ENCODE measurements at places on chromosomes 4 and X.

DNA sequence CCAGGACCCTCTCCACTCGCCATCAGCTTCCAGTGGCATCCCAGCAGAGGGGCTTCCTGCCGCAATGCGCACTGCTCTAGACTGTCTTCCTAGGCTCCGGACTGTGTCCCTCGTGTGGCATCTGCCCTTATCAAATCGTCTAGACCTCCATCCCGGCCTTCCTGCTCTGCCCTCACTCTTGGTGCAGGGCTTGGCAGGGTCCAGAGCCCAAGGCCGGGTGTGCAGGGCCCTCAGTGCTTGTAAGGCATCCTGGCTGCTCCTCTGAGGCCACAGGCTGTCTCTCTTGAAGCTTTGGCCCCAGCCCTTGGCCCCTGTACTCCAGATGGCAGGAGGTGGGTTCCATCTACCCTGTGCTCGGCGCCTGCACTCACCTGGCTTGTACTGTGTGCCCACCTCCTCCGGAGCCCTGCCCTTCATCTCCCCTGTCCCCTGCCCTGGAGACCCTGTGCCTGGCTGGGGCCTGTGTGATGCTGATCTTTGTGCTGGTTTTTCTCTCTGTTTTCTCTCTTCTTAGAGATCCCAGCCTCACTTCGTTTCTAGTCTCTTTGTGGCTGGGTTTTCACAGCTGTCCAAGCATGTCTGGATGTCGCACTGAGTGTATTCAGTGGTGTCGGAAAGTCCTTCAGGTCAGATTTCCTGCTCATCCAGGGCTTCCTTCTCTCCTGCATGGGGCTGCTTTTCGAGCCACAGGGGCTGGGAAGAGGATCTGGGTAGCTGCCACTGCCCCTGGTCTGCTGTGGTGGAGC lies 3.7 kb upstream of the TREX2 start:
- DNase-seq: no peak

GRCh38 chrX:28542791-28543190 lies 44.5 kb upstream of the IL1RAPL1 start:
- DNase-seq: no peak

DNA sequence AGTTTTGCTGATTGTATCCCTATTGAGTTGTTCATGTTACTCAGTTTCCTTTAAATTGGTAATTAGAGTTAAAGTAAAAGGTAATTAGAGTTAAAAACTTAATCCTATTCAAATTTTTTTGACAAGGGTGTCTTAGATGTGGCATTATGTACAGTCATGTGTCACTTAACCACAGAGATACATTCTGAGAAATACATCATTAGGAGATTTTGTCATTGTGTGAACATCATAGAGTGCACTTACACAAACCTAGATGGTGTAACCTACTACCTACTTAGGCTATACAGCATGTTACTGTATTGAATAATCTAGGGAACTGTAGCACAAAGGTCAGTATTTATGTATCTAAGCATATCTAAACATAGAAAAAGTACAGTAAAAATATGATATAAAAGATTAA lies 39.2 kb downstream of the BEX3 start:
- no peak for DNase-seq

DNA sequence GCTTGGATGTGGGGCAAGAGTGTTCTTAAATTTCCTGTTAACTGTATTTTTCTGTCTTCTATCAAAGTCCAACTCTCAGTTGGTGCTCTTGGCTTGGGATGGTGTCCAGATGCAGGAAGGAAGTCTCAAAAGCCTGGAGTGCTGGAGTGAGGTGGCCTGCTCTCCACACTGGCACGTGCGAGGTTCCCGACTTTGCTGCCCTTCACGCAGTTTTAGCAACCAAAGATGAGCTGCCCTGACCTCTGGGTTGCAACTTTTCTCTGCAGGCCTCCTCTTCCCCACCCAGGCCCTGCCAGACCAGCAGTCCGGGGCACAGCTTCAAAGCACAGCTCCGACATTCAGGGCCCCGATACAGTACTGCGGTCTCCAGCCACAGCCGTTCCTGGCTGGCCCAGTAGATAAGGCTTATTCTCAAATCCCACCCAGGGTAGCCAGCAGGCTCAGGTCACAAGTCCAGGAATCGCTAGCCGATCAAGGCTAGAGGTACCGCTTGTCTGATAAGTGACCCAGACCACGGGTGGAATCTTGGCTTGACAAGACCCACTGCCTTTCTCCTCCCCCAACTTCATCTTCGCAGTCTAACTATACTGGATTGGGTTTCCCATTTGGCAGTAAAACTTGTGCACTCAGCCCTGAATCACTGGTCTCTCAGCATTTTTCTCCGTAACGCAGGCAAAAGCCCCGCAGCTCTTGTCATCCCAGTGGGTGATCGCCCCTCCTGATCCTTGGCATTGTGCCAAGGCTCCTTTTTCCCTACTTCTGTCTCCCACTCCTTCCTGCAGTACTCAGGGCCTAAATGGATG lies 21.8 kb upstream of the JADE1 start:
- no peak for DNase-seq

GRCh38 chr4:188145601-188146000 lies 6.4 kb downstream of the TRIML1 start:
- no peak for DNase-seq

- DNase-seq: no peak
Measured at GRCh38 chrX:32644476-32645245, 566.7 kb downstream of the DMD start.

GRCh38 chrX:124086411-124086810 lies 124.9 kb downstream of the STAG2 start:
- DNase-seq: no peak

DNA sequence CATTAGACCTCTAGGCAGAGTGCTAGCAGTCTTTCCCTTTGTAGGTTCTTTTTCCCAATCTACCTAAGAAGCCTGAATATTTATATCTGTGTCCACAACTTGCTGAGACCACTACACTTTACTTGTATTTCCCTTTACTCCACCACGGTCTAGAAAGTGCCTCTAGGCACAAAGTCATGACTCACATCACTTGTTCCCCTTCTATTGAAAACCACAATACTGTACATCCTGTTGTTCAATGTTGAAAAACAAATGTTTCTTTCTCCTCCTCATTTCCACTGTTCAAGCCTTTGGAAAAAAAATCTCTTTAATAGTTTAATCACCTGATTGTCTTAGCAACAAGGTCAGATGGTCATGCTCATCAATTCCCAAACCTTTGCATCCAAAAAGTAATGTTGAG lies 326.7 kb downstream of the GUCY2F start:
- DNase-seq: no peak

DNA sequence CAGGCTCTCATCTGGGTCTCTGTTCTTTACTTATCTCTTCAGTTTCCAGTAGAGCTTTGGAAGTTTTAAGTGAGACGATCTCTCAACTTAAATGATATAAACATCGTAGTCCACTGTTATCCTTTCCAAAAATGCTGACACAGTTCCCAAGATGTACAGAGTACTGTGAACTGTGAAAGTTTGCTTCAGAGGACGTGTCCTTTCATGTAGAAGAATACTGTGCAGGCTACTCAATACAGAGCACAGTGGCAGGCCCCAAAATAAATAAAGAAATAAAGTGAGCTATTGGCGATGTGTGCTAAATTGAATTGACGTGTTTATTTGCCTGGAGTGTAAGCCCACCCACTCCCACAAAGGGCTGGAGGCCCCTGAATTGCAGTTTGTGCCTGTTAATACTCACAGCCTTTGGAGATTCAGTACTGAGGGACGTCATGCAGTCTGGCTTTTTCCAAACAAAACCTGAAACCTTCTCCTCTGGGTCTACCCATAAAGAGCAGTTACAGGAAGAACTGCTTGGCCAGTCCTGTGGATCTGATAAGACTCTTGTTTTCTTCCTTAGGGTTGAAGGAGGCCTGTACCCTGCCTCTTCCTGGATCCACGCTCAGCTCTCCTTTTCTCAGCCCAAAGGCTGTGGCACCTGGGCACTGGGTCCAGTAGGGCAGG lies 66.1 kb downstream of the SOWAHB start:
- no peak for DNase-seq

DNA sequence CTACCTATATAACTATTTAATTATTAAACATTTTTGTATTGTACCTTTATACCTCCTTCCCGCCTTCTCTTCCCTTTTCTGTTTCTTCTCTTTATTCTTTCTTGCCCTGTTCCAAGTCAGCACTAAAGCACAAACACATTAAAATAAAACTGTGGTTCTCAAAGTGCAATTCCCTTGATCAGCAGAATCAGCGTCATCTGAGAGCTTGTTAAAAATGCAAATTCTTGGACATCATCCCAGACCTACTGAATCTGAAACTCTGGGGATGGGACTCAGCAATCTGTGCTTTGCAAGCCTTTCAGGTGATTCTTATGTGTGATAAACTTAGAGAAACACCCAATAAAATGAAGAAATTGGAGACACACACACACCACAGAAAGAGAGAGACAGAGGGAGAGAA lies 178.4 kb upstream of the BMP3 start:
- DNase-seq: no peak

- no peak for DNase-seq
Measured at GRCh38 chrX:149471397-149471796, 33.7 kb downstream of the IDS start.

- DNase-seq: no peak
Measured at GRCh38 chr4:15587649-15588048, 67.5 kb downstream of the FBXL5 start.

DNA sequence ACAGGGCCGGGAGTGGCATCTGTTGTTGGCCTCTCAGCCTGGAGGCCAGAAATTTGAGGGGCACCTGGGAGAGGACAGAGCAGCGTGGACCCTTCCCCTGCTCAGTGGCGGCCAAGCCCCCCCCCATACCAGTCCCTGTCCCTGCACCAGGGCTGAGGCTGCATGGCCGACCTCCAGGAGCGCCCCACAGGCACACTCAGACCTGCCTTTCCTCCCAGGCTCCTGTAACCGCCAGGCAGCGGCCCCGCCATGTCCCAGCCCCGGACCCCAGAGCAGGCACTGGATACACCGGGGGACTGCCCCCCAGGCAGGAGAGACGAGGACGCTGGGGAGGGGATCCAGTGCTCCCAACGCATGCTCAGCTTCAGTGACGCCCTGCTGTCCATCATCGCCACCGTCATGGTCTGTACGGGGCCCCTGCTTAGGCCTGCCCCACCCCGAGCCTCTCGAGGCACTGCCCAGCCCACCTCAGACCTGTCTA lies 15.3 kb downstream of the TMEM175 start:
- no peak for DNase-seq

DNA sequence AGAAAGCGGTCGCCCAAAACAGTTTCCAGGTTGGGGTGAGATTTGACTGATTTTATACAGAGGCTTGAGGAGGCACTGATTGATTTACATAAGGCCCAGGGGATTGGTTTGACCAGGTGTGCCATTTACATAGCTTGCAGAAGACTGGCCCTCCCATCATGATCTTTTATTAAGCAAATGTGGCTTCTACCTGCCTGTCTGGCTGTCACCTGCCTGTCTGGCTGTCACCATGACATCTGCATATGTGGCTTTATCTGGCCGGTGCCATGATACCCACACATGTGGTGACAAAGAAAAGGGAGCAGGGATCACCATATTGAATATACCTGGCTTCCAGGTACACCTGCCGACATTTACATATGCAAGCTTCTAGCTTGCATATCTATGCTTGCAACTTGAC lies 17.0 kb upstream of the CDS1 start:
- no peak for DNase-seq

- no peak for DNase-seq
Measured at GRCh38 chr4:32135642-32136041, 1415.5 kb downstream of the PCDH7 start.

DNA sequence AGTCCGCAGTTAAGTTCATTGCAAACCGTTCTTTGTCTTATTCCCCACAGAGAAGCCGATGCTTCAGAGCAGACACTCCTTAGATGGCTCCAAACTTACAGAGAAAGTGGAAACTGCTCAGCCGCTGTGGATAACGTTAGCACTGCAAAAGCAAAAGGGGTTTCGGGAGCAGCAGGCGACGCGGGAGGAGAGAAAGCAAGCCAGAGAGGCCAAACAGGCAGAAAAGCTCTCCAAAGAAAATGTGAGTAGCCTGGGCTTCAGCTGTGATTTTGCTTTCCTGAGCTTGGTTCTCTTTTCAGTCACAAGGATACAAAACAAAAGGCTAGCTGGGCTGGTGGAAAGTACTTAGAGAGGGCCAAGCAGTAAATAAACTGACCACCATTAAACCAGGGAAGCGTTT lies 64.0 kb downstream of the AASDH start:
- DNase-seq: no peak

DNA sequence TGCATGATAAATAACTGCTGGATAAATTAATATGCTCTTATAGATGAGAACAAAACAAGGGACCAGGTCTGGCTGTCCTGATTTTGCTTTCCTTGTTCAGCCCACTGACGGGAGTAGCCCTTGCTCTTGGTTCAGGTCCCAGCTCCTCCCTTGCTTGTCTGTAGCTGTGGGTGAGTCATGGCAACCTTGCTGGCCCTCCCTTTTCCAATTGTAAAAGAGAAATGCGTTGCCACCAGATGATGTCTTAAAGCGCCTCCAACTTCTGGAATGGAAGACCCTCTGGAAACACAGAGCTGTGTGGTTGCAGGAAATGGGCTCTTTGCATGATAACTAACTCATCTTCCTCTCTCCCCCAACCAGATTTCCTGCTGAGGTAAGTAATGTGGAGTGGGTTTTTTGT lies 171.4 kb downstream of the AASDH start:
- DNase-seq: no peak

DNA sequence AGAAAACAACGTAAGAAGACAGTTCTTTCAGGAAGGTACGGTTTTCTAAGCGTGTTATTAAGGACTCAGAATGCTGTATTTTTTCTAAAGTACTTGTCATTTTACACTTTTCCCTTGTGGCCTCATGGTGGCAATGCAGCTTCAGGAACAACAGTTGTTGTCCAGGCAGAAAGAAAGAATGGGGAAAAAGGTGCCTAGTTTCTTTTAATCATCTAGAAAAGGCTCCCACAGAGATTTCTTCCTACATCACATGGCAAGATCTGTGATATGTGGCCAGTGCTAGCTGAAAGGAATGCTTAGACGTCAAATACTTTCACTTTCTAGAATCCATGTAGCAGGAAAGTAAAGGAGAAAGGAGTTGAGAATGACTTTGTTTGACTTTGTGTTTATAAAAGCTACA lies 49.0 kb upstream of the TRAM1L1 start:
- no peak for DNase-seq

GRCh38 chr4:158214856-158215255 lies 4.6 kb downstream of the TMEM144 start:
- DNase-seq: no peak

DNA sequence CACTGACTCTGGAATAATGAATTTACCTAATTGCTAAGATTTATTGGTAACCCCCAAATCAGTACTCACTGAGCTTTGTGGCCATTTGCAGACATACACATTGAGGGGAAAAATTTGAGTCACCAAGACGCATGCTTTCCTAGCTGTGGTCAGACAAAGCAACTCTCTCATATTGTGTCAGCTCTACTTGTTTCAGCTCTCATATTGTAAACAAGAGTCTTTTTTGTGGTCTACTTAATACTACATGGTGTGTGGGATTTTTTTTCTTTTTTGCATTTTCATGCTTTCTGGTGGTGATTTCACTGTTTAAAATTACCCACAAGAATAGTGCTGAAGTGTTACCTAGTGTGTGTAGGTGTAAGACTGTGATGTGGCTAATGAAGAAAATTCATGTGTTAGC lies 428.2 kb upstream of the GALNT7 start:
- DNase-seq: no peak

DNA sequence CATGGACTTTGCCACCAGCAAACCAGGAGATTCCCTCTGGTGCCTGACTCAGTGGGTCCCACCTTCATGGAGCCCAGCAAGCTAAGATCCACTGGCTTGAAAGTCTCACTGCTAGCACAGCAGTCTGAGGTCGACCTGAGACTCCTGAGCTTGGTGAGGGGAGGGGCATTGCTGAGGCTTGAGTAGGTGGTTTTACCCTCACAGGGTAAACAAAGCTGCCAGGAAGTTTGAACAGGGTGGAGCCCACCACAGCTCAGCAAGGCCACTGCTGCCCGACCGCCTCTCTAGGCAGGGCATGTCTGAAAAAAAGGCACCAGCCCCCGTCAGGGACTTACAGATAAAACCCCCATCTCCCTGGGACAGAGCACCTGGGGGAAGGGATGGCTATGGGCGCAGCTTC lies 28.1 kb downstream of the FAM9A start:
- DNase-seq: no peak
